ENCODE measurements at places on chromosomes 1 and 21.
A peak's percentile ranks its signal among the peaks of the same experiment; 100 is the strongest.

DNA sequence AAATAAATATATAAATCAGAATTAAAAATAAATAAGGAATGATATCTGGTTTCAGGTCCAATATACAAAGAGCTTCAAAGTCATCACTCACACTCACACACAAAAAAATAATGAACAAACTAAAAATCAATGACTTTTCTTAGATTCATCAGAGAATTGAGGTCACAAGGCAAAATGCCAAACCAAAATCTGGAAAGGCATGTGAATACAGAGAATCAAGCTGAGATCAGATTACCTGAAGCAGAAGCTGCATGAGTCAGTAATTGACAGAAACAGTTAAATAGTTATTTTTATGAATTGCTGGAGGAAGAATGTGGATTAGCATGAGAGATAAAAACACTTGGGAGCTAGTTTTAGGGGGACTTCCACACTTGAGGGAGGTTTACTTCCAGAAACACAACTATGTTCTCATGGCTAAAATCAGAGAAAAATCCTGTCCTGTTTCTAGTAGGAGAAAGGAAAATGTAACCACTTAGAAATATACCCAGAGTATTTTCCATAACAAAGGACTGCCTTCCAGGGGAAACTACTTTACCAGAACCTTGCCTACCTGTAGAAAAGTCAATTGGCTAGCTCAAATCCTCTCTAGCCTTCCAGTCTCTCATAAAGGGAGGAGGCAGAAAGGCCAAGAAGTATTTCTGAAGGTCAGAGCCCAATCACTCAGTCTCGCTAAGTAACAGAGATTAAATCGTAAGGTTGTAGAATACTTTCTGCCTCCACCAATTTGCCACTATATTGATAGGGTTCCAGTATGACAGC, 536.6 kb upstream of the NR5A2 start:
- no peak for DNase-seq

GRCh38 chr1:17239420-17239819, 9.5 kb upstream of the PADI3 start:
- peak; percentile 70 for DNase-seq

DNA sequence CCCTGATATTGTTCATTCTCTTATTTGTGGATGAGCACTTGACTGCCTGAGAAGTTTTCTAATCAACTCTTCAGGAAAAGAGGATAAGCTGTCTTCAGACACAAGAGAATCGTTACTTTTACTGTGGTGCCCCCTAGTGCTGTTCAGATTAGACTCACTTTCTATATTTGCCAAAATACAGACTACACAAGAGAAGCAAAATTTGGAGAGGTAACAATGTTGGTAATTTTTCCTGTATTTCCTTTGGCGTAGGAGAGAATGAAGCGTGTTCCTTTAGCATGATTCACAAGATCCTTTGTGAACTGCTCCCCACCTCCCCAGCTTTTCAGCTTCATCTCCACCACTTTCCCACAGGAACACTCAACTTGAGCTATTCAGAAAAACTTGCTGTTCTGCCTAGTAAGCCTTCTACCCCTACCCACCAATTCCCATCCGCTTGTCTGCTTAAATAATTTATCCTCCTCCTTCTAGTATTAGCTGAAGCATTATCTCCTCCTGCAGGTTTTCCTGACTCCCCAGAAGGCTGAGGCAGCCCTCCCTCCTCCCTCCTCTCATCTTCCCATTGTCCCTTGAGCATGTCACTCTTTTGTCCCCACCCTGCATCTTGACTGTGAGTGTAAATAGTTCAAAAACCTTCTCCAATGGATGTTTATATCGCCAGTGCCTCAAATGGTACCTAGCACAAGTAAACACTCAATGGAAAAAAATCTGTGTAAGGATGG, 4.5 kb downstream of the TNFSF4 start:
- peak; percentile 14 for DNase-seq

DNA sequence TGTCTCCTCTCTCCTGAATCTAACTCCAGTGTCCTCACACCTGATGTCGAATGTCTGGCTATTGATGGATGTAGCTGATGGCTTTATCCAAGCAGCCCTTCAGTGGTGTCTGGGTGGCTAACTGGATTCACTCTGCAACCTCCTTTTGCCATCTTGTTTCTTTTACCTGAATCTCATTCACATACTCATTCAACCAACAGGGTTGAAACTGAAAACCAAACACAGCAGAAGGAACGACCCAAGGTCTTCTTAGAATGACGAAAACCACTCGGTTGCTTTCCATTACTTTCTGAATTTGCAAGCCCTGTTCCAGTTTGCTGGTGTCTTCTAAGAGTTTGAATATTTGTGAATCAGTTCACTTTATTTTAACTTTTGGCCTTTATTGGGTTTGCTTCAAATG, 424.3 kb upstream of the CXADR start:
- DNase-seq, result no peak

DNA sequence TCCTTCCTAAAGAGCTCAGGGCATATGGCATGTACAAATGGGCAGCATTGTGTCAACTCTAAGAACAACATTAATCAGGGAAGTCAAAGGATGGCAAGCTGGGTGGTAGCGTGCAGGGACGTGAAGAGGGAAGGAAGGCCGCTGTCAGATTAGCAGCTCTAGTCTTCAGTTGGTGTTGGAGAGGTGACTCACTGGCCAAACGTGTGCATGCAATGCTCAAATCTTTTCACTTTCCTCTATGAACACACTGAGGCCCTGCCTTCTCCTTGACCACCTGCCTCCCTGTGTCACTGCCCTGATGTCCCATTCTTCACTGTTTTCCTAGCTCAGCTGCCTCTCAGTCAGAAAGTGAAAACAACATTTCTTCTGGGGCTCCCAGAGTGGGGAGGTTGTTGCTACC, 5.9 kb upstream of the PIGR start:
- no peak for DNase-seq

GRCh38 chr21:40680311-40680710, 166.6 kb downstream of the DSCAM start:
- peak; percentile 53 for DNase-seq

DNA sequence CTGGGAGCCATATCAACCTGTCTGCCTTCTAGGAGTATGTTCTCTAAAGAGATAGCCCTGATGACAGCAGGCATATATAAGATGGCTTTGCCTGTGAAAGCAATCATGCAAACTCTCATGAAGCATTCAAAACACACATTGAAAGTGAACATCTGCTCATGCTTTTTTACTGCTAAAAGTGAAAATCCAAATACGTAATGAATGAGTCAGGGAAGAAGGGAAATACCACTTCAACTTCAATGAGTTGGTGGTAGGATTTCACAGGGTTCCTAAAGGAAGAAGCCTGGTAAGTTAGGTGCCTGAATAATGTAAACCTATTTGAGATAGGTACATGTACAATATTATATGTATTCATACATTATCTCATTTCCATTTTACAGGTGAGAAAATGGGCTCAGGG, 50.5 kb upstream of the SLFNL1 start:
- no peak for DNase-seq

DNA sequence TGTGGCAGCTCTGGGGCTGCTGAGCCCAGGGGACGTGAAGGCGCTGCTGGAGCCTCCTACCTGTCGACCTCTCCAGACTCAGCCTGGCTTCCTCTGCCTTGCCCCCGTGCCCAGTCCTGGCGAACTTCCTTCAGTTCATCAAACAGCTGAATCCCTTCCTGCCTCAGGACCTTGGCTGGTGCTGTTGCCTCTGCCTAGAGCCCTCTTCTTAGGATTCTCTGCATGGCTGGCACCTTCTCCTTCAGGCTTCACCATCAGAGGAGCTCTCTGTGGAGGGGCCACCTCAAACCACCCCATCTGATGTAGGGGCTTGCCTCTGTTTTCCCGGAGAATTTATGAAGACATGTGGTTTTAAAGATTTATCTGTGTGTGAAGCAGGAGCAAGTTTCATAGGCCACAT, 23.4 kb upstream of the ATF3 start:
- DNase-seq, result no peak

DNA sequence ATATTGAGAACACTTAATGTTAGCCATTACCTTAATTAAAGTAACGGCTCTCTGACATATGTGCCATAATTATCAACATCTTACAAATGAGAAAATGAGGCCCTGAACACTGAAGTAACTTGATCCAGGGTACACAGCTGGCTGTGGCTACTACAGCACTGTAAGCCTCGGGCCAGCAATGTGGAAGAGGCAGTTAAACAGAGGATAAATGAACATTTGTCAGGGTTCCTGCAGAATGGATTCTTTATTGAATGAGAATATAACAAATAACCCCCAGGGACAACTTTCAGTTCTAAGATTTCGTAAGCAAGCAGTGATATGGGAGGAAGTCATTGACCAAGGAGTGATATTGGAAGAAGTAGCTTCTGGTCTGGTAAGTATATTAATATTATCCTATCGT, 70.5 kb upstream of the SCYL3 start:
- DNase-seq, result no peak

GRCh38 chr1:37926038-37926924, 20.6 kb downstream of the INPP5B start:
- DNase-seq, result no peak
